Activated naive CD8-positive, alpha-beta T cell treated with anti-CD3 and anti-CD28 coated beads, Interleukin-2, amount 50 U/mL, for 24 hours (primary cell): ENCODE measurements at places on chromosomes 11 and 22.

DNA sequence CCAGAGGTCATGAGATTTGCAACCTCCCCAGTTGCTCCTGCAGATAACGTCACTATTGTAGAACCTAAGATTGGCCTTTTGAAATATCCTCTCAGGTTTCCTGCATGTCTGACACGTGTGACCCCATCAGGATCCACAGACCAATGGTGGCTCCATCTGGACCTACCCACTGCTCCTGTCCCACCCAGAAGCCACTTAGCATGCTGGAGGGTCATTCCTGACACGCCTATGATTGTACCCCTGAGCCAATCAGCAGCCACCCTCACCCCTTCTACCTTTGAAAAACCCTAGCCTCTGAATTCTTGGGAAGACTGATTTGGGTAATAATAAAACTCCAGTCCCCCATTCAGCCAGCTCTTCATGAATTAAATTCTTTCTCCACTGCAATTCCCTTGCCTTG, 20.1 kb upstream of the NARS2 start:
- no peak for DNase-seq

DNA sequence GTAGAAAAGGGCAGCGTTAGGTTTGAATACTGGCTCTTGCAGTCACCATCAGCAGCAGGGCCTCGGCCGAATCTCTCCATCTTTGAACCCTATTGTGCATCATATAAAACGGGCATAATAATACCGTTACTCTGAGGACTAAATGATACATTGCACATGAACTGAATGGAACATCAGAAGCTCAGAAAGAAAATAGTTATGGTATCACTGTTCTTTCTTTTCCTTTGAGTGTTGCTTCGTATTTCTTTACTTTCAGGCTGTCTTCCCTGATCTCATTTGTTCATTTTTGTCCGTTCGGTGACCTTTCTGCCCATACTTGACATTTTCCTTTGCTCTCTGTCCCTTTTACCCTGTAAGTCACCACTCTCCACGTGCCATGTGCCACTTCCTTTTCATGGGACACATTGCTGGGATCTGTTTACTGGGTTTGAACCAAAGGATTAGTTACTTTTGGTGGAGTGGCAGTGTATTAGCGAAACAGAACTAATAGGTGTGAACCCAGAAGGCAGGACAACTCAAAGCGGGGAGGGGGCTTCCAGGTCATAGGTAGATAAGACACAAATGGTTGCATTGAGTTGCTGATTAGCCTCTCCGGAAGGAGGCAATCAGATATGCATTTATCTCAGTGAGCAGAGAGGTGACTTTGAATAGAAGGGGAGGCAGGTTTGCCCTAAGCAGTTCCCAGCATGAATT, 717 bp upstream of the ZNF202 start:
- DNase-seq = peak; percentile 3

GRCh38 chr11:6567371-6567745, 36.1 kb downstream of the RRP8 start:
- DNase-seq = no peak

DNA sequence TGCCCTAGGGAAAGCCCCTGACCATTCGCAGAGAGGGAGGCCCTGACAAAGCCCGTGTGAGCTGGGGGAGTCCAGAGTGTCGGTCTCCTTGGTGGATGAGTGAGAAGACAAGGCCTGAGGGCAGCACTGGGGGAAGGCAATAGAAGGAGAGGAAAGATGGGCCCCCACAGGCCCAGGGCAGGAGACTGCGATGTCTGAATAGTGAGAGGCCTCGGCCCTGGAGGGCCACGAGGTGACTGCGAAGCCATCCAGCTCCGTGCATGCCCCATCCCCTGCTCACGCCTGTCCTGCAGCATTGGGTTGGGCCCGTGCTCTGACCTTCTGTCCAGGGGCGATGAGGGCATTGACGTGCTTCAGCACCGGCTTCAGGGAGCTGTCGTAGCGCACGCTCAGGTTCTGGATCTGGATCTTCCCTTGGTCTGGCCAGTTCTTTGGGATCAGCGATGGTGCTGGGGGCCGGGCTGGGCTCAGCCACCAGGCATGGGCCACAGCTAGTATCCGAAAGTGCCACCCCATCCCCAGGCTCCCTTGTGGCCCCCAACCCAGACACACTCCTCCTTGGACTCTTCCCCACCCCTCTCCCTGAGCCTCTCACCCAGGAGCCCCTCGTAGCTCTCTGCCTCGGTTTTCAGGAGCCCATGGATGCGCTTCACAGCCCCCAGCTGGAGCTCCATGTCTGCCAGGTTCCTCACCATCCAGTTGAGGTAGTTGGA, 8.3 kb upstream of the KCNJ11 start:
- DNase-seq = no peak

DNA sequence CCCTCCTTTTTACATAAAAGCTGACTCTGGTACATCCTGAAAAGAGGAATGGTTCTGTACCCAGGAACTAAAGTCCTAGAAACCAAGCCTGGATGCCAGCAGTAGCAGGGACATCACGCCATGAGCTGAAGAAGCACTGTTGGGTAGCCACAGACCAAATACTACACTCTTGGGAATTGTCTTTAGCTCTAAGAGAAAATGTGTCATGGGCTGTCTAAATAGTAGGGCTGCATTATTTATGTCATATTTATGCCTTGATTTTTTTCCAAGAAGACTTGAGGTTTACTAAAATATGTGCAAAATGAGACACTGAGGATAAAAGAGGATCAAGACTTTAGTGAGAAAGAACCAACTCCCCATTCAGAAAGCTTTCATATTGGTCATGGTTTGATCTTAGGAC, 213.6 kb downstream of the RAB38 start:
- DNase-seq = no peak

DNA sequence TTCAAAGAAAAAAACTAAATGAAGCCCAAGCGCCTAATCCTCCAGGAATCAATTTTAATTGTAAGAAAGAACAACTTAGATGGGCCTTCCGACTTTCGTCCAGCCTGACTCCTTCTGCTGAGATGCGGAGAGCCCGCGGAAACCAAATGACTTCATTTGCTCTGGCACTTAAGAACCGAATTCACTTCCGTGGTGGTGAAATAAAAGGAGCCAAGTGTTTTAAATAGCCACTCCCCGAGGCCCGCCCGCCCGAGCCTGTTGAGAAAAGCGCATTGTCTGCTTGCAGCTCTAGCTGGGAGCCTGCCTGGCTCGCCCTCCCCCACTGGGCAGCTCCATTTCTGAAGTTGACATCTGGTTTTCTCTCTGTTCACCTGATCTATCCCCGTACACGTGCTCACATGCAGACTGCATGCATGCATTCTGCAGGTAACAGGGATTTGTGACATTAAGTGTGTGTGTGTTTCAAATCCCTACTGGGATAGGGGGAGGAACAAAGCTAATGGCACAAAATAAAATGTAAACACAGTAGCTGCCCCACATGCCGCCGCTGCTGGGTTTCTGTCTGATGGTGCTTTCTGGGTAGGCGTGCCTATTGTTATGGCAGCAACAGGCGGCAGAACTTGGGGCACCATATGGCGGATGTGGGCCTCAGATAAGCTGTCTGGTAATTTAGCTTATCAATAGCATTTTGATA, 6.2 kb downstream of the TEAD1 start:
- DNase-seq = no peak

- no peak for DNase-seq
Observed at GRCh38 chr11:86668929-86669328, 3.5 kb downstream of the ME3 start.

GRCh38 chr11:22407921-22408320, 69.7 kb downstream of the SLC17A6 start:
- no peak for DNase-seq

- DNase-seq = no peak
Observed at GRCh38 chr11:68012044-68012842, 2.1 kb downstream of the ALDH3B1 start.

- DNase-seq = no peak
Observed at GRCh38 chr22:30728826-30729225, 34.2 kb downstream of the OSBP2 start.

GRCh38 chr11:29018631-29019030, 910.4 kb downstream of the METTL15 start:
- DNase-seq = no peak

DNA sequence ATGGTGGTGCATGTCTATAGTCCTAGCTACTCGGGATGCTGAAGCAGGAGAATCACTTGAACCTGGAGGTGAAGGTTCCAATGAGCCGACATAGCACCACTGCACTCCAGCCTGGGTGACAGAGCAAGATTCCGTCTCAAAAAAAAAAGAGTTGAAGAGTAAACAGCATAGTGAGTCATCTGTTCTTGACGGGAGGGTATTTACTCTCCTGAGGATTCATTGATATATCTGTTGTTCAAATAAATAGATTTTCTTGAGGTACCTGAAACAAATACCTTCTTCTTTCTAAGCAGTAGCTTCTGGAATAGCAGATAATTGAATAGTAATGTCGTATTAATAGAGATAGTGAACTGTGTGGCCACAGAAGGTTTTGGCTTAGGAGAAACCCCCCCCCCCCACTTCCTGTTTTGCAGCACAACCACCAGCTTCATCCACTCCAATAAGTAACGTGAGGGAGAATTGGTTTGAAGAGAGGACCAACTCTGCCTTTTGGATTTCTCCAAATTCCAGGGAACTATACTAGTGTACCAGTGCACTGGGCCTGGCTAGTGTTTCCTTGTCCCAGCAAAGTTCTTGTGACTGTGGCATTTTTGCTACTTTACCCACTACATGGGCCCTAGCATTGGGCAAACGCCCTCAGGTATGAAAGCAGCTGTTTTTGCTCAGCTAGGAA, 90.0 kb downstream of the PRMT3 start:
- no peak for DNase-seq

DNA sequence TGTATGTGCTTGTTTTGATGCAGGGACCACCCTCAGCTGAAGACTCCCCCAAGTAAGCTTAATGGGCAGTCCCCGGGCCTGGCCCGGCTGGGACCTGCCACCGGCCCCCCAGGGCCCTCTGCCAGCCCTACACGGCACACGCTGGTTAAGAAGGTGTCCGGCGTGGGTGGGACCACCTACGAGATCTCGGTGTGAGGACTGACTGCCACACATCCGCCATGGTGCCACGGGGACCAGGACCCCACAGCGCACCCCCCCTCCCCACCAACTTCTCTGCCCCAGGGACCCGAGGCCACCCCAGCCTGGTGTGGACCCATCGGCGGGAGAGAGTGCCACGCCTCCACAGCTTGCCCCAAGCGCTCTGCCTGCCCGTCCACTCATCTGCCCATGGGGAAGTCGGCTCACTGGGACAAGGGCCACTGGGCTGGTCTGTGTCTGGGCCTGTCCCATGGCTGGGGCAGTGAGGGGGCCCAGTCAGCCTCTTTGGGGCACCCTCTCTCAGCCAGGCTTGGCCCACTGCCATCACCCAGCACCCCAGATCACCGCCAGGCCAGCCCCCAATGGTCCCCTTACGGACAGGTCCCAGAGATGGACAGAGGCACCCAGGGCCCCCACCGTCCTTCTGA, 5.5 kb downstream of the CCDC188 start:
- DNase-seq = no peak
